ENCODE measurements at places on chromosomes 11 and 22. TPM values are rescaled to one million over a fixed set of nuclear protein-coding genes. Genes with fewer than 3 reads are reported as not detected.

DNA sequence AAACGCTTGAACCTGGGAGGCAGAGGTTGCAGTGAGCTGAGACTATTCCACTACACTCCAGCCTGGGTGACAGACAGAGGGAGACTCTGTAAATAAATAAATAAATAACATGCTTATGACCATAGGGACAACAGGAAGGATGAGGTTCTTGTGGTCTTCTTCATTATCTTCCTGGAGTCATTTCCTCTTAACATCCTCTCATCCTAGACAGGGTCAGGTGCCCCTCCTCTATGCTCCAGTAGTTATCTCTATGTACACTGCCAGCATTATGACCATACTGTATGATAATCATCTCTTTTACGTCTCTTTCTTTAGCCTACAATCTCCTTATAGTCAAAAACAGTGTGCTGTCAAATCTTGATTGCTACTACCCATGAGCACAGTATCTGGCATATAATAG is 17.7 kb downstream of the RAB30 start:
- no peak for DNase-seq

DNA sequence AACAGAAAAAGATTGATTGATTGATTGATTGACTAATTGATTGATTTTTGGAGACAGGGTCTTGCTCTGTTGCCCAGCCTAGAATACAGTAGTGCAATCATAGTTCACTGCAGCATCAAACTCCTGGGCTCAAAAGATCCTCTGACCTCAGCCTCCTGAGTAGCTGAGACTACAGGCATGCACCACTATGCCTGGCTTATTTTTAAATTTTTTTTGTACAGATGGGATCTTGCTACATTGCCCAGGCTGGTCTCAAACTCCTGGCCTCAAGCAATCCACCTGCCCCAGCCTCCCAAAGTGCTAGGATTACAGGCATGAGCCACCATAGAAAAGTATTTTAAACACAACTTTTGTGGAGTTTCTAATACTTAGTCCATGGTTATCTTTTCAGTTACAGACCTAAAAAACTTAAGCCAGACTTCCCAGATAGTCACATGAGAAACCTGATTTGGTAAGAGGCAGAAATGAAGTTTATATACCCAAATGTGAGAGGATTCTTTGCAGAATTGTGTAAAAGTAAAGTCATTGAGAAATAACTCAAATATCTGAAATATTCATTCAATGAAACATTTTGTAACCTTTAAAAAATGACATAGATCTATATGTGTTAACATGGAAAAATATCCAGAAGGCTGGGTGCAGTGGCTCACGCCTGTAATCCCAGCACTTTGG is 186.5 kb downstream of the SWAP70 start:
- DNase-seq, result no peak

GRCh38 chr11:110787680-110788079 is 75.4 kb upstream of the ARHGAP20 start:
- DNase-seq, result no peak

- no peak for DNase-seq
Observed at GRCh38 chr11:113849713-113850112, 25.7 kb downstream of the USP28 start.

DNA sequence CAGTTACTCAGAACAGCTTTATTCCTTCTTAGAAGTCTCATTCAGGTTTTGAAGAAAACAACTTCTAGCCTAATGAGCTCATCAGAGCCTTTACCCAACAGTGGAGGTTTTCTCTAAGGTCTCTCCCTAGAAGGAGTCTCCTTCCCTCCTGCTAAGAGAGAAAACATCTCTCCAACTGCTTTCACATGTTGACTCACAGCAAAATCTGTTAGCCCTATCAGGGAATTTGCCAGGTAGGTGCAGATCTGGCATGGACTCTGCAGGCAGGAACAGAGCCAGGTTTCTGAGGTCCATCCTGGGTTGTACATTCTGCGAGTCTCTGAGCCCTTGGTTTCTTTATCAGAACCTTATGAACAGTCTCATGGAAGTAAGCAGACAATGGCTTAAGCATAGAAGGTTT is 214.4 kb downstream of the HIPK3 start:
- DNase-seq, result no peak

DNA sequence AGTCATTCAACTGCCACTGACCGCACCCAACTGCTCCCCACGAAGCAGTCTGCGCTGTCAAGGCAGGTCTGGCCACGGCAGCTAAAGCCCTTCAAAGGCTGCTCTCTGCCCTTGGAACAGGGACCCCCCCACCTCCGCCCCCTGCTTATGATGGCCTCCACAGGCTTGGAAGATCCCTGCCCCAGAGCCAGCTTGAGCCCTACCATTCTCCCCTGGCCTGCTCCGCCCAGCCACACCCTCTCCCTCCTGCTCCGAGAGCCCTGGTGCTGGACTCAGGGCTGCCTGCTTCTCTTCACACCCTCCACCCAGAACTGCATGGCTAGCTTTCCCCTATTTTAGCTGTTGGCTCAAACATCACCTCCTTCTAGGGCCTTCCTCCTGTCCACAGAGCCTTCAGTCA is 19.0 kb downstream of the ZMAT5 start:
- DNase-seq, result no peak

DNA sequence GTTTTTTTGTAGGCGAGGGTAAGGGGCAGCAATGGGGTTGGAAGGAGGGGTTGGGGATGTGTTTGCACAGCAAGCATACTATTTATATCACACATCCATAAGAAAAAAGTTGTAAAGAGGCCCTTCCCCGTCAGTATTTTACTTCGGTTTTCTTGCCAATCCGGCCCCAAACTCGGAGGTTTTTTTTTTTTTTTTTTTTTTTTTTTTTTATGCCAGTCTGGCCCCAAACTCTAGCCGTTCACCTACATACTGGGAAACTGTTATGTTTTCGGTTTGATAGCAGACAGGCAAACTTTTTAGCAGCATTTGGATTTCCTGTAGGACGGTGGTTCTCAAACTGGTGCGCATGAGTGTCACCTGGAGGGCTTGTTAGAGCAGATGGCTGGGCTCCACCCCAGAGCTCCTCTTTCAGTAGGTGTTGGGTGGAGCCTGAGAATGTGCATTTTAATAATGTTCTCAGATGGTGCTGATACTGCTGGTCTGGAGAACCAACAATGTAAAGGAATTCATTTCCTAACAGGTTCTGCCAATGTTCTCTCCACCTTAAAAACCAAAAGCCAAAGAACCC is 76.5 kb upstream of the ZBED5 start:
- DNase-seq, result no peak

GRCh38 chr22:29391546-29391945 is 3.2 kb upstream of the AP1B1 start:
- DNase-seq, result no peak

- DNase-seq, result no peak
Observed at GRCh38 chr11:61955422-61956135, 5.4 kb downstream of the BEST1 start.

DNA sequence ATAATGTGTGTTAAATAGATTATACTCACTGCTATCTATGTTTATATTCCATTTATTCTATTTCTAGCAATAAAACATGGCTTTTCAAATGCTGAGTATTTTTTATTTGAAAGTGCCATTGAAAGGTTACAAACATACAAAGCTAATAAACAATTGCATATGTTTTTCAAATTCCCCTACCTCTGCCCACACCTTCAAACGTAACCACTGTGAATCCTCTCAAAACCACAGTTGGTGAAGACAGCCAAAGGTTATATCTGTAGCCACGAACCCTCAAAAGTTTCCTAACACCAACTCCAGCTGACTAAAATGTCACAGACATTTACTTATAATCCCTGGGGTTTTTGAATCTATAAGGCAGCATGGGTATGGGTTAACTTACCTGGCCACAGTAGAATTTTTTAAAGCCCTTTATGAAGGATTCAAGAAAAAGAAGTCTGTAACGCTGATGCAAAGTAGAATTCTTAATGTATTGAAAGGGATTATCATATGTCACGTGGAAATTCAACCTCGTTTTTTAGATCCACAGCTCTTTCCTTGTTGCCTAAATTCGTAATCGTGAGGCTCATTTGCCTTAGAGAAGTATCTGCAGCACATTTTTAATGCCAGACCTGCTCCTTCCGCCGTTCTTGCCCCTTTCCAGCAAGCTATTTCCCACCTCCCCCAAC is 122.5 kb upstream of the ZC3H12C start:
- DNase-seq, result no peak

DNA sequence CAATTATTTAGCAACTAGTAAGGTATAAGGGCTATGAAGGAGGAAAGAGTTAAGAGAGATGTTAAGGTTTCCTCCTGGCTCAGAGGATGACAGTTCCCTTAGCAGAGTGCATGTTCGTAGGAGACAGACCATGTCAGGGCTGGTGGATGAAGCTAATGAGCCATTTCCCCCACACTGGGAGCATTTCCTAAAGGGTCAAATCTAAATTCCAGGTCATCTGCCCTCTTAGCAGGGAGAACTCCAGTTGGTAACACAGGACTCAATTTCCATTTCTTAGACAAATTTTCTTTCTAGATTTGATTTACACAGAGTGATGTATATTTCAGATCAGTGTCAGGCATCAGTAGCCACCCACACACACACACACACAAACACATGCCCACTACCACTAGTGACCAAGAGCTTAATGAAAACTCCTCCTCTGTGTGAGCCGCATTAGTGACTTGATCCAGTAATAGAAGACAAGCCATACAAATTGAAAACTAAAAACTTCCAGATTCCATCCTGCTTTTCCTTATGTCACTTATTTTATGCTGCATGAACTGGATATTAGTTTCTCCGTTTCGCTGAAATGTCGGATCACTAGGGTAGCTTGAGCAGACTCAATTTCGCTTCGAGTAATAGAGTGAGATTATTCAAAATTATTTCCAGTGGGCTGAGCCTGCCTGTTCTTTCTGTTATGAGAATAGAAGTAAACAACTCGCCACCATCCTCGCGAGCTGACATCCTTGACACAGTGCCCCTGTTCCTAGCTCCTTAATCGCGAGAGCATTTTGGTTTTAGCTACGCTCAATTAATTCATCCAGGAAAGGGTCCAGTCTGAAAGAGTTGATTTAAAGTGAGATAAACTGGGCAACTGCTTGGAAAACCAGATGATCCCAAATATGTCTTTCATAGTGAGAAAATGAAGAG is 582.6 kb downstream of the SOX6 start:
- no peak for DNase-seq

GRCh38 chr11:118998822-118999221 is 884 bp downstream of the CENATAC start:
- DNase-seq, result no peak

DNA sequence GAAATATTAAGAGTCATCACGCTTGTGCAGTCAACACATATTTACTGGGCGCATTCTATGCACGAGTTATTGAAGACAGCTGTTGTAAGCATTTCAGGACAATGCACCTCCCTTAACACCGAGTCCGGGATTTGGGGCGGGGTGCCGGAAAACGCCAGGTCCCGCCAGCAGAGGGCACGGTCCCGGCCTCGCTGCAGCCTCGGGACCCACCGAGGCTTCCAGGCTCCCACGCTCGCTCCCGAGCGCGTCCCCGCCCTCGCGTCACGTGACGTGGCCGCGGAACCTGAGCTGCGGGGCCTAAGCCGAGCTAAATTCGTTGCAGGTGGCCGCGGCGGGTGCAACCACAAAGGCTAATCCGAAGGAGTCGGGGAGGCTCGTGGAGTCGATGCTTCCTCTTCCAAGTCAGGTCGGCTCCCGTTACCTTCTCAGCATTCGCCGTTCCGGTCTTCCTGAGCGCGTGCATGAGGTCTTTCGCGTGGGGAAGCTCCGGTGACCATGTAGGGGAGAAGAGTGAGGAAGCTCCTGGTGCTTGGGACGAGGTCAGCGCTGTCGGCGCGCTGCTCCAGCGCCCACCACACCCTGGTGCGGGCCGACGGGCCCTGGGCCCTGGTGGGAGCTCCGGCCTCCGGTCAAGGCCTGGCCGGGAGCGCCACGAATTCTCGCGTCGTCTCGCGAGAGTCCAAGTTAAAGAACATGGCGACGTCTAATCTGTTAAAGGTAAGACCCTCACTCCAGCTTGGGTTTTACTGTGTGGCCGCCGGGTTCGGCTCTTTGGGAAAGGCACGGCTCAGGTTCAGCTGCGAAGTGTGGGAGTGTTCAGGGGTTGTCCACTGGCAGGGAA is at the start of gene CUL5:
Gene CUL5 (plus strand): TSS at position 243 of the 841 bp plus-strand sequence. CDS start 451 bp downstream, at position 694.
- DNase-seq, result peak; percentile 76

DNA sequence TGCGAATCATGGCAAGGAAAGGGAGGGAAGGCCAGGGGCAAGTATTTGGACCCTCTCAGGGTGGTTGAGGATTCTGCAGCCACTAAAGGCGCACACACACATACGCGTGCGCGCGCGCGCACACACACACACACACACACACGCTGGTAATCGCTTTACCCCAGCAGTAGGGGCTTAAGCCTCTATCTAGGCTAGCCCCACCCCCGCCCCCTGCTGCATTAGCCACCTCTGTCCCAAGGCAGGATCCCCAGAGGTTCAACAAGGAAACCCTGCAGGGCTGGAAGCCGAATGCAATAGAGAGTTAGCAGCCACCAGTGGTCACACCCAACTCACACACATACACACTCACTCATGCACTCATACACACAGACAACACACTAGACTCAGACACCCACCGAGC is 28.6 kb upstream of the ELFN2 start:
- no peak for DNase-seq

DNA sequence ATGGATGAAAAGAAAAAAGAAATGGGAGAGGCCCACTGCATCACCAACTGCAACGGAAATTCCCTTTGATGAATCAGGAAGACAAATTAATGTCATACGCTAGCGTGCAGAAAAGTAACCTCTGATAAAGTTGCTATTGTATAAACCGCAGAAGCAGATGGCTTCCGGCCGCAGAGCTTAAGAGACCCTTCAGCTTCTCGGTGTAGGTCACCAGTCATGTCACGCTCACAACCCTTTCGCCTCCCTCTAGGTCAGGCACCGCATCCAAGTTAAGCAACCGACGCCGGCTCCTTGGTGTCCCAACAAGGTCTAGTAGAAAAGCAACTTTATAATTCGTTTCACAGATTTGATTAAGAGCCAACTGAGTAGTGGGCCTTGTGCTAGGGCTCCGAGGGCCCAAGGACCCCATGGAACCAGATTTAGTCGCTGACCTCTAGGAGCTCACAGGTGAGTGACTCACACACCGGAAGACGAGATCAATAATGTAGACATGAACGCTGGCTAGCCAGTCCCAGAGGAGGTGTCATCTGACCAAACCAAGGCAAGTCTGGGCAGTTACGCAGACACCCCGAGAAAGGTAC is 1.2 kb upstream of the ZFP91 start:
- DNase-seq, result no peak

- peak; percentile 12 for DNase-seq
Observed at GRCh38 chr11:34840736-34841386, 75.3 kb downstream of the APIP start.

ZNF408 gene
- total RNA-seq, result 19.8 TPM

FUT4 gene
- total RNA-seq, result 11.2 TPM

BTG4 gene
- total RNA-seq, result not detected
